GOT3 (cell line): ENCODE measurements at places on chromosomes 5 and 9.

GRCh38 chr9:82513242-82513751, 524.7 kb downstream of the SPATA31D1 start:
- no peak for DNase-seq

GRCh38 chr9:92064711-92065110, 50.5 kb downstream of the SPTLC1 start:
- no peak for DNase-seq

GRCh38 chr9:27468462-27469110, 55.5 kb upstream of the IFNK start:
- DNase-seq: no peak

- DNase-seq: no peak
These were observed 32.3 kb upstream of the ORM1 start for GRCh38 chr9:114290561-114290986.

DNA sequence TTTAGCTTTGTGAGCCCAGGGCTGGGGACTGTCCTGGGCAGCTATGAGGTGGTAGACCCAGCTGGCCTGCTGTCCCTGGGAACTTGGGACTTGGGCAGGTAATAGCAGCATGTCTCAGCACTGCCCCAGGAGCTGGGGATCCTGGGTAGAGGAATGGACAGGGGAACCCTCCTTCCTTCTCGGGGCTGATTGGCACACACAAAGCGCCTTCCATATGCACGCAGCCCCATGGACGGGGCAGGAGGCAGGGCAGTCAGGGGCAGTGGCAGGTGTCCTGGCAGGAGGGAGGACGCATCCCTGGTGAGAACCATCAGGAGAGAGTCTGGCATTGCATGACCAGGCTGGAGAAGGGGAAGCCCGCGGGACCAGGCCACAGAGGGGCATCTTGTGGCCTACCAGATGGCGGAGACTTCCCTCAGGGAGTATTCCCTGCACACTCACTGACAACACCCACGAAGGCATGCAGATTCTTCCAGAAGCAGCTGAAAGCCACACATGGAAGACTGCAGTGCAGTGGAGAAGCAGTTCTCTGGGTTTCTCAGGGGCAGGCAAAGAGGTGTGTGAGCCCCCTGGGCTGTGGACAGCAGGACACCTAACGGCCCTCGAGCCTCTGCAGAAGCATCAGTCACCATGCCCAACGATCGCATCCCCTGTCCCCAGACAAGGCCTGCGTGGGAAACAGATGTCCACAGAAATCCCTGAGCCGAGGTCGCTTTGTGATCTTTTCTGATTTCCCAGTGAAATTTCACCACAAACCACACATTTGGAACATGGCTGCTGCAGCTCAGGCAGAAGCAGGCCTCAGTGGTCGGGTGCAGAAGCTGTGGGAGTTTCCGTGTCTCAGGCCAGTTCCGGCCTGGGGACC, 7.0 kb upstream of the NKD2 start:
- no peak for DNase-seq

GRCh38 chr9:77427256-77427927, 220.7 kb downstream of the GNA14 start:
- DNase-seq: no peak

DNA sequence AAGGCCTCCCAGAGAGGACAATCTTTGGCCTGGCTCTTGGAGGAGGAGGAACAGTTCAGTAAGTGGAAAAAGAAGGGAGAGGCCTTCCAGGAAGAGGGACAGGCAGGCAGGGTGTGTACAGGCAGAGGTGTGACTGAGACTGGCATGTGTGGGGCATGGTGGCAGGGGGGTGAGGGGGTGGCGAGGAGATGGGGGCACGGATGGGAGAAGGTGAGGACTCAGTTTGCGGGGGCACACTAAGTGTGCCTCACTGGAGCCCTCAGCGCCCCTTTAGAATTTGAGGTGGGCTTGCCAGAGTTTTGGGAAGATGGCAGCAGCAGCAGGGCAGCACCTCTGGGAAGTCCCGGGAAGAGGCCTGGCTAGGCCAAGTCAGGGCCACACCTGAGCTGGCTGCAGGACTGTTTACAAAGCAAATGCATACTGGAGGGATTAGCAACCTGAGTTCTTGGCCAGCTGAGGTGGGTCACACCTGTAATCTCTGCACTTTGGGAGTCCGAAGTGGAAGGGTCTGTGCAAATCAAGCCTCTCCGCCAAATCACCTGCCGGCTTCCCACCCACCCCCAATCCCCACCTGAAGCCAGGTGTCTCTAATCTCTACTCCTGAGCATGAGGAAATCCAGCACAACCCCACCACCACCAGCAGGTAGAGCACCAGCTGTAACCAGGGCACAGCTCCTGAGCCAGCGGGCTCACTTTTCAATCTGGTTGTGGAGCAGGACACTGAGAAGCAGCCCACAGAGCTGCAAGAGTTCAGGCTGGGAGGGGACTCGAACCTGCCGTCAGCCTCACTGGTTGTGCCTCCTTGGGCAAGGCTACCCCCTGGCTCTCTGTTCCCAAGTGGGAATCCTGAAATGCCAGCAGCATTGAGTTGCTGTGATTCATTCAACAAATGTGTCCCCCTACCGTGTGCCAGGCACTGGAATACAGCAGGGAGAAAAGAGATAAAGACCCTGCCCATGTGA, 10.2 kb upstream of the GABRP start:
- DNase-seq: no peak

GRCh38 chr9:132207215-132207614, 45.4 kb downstream of the NTNG2 start:
- no peak for DNase-seq

DNA sequence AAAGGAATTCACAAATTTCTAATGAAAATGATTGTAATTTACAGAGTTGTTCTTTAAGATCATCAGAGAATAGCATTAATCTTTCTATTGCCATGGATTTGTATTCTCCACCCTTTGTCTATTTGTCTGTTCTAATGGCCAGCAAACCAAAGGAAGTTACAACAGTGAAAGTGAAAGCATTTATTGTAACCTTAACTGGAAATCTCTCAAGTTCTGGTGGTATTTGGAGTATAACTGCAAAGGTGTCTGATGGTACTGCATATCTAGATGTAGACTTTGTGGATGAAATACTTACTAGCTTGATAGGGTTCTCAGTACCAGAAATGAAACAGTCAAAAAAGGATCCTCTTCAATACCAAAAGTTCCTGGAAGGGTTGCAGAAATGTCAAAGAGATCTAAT, 21.7 kb downstream of the RMI1 start:
- DNase-seq: no peak

GRCh38 chr9:94839398-94839797, 112.9 kb downstream of the AOPEP start:
- no peak for DNase-seq

GRCh38 chr9:78324682-78325081, 27.8 kb downstream of the PSAT1 start:
- DNase-seq: no peak

DNA sequence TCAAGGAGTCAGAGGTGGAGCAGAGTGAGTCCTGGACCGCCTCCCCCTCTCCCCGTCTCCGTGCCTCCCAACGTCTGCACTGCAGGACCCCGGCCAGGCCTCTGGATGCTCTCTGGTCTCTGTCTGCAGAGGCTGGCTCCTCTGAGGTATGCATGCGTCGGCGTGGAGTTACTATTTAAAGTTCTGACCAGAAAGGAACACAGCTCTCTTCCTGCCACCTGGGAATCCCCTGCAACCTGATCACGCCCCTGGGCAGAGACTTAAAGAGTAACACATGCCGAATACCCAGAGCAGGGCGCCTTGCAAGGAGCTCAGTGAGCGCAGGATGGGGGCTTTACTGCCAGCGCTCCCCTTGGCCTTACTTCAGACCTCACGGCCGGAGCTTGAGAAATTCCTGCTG, 16.0 kb downstream of the ANXA6 start:
- no peak for DNase-seq

DNA sequence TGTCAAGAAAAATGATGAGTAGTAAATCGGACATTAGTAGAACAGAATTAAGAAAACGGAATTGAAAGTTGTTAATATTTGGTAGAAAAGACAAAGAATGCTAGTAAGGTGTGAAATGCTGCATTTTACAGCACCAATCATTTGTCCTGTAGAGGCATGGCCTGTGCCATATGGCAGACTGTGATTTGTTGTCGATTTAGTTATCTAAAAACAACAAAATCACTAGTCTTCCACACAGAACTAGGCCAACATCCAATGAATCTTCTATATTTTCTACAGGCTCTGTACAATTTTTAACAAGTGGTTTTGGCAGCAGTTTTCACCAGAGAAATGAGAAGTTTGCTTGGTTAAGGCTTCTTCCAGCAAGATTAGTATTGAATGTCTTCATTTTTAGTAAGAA, 10.4 kb downstream of the HNRNPK start:
- no peak for DNase-seq

- DNase-seq: no peak
These were observed 82.3 kb downstream of the SECISBP2 start for GRCh38 chr9:89400403-89401116.

- DNase-seq: no peak
These were observed 4.6 kb downstream of the PTCH1 start for GRCh38 chr9:95511952-95512708.

DNA sequence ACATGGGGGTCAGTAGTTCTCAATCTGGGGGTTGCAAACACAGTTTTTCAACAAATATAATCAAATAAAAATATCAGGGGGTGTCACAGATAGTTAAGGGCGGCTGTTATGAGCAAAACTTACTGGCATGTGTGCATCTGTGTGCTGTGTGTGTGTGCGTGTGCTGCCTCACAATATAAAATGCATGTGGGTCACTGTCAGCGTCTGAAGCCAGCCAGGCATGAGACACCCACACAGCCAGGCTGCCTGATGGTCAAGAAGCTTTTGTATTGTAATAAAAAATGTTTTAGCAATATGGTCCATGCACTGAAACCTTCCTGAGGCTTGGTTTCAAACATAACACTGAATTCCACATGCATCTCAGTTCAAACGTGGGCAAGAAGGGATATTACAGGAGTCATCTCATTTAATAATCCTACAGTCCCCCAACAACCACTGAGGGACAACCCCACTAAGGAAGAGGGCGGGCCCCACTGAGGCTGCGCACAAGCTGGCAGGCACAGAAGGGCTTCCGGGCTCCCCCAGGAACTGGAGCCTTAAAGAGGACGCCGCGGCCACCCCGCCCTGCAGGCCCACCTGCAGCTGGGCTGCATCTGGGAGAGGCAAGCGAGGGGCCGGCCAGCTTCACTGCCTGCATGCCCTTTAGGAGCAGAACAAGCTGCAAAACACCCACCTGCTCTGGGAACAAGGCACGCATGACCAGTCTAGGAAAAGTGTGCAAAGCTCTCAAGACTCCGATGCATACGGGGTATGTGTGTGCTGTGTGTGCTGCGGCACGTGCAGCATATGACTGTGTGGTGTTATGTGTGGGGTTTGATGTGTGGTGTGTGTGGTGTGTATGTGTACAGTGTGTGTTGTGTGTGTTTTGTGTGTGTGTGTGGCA, 14.1 kb downstream of the SEMA4D start:
- DNase-seq: no peak

- no peak for DNase-seq
These were observed 94.5 kb downstream of the PLPP1 start for GRCh38 chr5:55440188-55440646.

GRCh38 chr5:479566-480319, 36.8 kb downstream of the EXOC3 start:
- DNase-seq: no peak

- no peak for DNase-seq
These were observed 146.4 kb upstream of the RETREG1 start for GRCh38 chr5:16763211-16763610.

- no peak for DNase-seq
These were observed 397.5 kb downstream of the TMEM167A start for GRCh38 chr5:82679660-82680059.

GRCh38 chr9:99851500-99851822, 29.8 kb downstream of the NR4A3 start:
- DNase-seq: no peak

- no peak for DNase-seq
These were observed 127.7 kb upstream of the PIK3R1 start for GRCh38 chr5:68087866-68088265.

DNA sequence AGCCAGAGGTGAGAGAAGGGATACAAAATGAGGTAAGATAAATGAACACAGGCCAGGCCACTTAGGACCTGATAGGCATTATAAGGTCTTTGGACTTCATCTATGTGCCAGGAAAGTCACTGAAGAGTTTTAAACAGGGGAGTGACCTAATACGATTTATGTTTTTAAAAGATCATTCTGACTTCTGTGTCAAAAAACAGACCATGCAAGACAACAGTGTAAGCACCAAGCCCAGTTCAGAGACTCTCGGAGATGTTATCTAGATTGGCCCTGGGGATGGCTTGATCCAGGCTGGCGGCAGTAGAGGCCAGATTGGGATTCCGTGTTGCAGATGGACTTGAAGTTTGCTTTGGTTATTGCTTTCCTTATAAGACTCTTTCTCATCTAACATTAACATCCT, 43.0 kb upstream of the DPYSL3 start:
- DNase-seq: no peak

DNA sequence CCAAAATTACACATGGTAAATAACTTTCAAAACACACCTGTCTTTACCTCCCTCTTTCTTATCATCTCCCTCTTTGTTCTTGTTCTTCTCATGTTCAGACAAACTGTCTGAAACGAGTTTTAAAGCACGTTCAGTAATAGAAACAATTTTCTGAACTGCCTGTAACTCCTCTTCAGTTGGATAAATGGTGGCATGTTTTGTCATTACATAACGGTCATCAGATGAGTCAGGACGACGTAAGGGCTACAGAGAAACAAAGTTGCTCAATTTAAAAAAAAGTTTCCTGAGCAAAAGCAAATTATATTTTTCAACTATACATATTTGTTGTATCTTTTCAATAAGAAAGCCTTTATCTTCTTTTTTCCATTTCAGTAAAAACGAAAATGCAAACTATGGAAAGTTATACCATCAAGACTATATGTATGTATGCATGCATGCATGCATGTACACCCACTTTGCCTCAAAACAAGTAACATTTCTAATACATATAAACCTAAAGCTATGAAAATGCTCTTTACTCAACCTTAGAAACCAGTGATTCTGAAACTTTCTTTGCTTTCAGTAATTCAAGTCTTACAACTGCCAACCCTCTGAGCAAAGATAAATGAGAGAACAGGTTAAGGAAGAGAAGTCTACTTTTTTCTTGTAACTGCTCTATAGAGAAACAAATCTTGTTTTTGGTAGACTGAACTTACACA, 56.0 kb downstream of the ZFR start:
- no peak for DNase-seq

- DNase-seq: no peak
These were observed 48.6 kb downstream of the CARTPT start for GRCh38 chr5:71767661-71768060.

GRCh38 chr9:110996436-110997220, 41.6 kb downstream of the LPAR1 start:
- DNase-seq: no peak
